ENCODE measurements at places on chromosomes 5 and 9.

- no peak for DNase-seq
These were observed 319.1 kb downstream of the MED10 start for GRCh38 chr5:6059137-6059800.

GRCh38 chr5:124729720-124730359, 16.6 kb downstream of the ZNF608 start:
- no peak for DNase-seq

- DNase-seq = no peak
These were observed 25.2 kb downstream of the LNPEP start for GRCh38 chr5:96961053-96961452.

- no peak for DNase-seq
These were observed 485.0 kb upstream of the EDIL3 start for GRCh38 chr5:84869675-84870074.
